Fibroblast of the aortic adventitia (primary cell): ENCODE measurements at places on chromosomes 1 and 21. TPM values are rescaled to one million over a fixed set of nuclear protein-coding genes. Genes with fewer than 3 reads are reported as not detected.

The CLDN17 gene
- 0.49 TPM in 1 of 2 replicates, not detected in the other for total RNA-seq

The S100A2 gene
- total RNA-seq = 3.3 TPM in 1 of 2 replicates, not detected in the other

The PPFIA4 gene
- 1.3 and 10.0 TPM in 2 replicates for total RNA-seq

- no peak for DNase-seq
These were observed 15.1 kb downstream of the ZBTB8A start for GRCh38 chr1:32554288-32554687.

DNA sequence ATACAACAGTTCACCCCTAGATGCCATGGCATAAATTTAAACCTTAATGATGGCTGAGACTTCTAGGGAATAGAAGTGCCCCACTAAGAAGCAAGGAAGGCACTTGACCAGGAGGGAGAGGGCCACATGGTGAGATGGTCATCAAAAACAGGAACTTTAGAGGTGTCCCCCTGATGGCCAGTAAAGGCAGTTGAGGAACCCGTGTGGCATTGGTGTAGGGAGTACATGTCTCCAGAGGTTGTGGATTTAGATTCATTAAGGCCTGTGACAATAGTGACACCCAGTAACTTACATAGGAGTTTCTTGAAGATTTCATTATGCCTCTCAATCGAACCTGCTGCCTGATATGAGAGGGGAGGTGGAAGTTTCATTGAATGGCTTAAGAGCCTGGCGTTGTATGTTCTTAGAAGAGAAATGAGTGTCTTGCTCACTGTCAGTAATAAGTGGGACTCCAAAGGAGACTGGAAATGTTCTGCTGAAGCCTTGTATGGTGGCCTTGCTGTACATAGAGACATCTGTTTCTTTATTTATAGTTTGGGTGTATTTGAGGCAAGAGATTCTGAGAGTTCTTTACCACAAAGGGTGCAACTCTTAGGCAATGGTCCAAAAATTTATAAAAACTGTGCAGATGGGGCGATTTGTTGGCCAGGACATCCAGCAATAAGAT lies 27.9 kb downstream of the EDARADD start:
- no peak for DNase-seq

GRCh38 chr1:61285371-61285885 lies 203.1 kb downstream of the NFIA start:
- DNase-seq = peak; percentile 54

GRCh38 chr1:91026320-91026719 lies 4.5 kb upstream of the ZNF644 start:
- DNase-seq = no peak

- DNase-seq = peak; percentile 55
These were observed 15.9 kb downstream of the COL8A2 start for GRCh38 chr1:36109041-36109679.

GRCh38 chr1:11184973-11185372 lies 4.2 kb upstream of the ANGPTL7 start:
- no peak for DNase-seq

GRCh38 chr21:14757533-14758327 lies 211.6 kb upstream of the SAMSN1 start:
- no peak for DNase-seq
